ENCODE measurements at places on chromosomes 13 and 19. TPM values are rescaled to one million over a fixed set of nuclear protein-coding genes. Genes with fewer than 3 reads are reported as not detected.

- DNase-seq = no peak
- H3K27me3 ChIP-seq = peaks cover 5% of the 10 kb centered on the region
- peaks cover 4% of the 10 kb centered on the region for H3K36me3 ChIP-seq
- H3K27ac ChIP-seq = no peak overlapping the region
- H3K4me1 ChIP-seq = no peaks in the 10 kb centered on the region
These were observed 3.9 kb upstream of the CD209 start for GRCh38 chr19:7751157-7751783.

- no peak overlapping the region for H3K27ac ChIP-seq
- no peak for DNase-seq
- peaks cover 16% of the 10 kb centered on the region for H3K27me3 ChIP-seq
- peaks cover 2% of the 10 kb centered on the region for H3K4me1 ChIP-seq
These were observed 61.7 kb downstream of the COLGALT1 start for GRCh38 chr19:17616961-17617806.

DNA sequence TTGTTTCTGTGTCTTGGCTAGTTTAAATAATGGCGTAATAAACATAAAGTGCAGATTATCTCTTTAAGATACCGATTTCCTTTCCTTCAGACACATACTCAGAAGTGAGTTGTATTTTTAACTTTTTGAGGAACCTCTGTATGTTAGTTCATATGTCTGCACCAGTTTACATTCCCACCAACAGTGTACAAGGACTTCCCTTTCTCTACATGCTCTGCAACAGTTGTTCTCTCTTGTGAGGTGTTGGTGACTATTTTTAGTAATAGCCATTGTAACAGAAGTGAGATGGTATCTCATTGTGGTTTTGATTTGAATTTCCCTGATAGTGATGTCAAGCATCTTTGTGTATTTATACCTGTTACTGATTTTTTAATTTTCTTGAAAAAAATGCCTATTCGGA, 418.6 kb downstream of the UQCRFS1 start:
- H3K27me3 ChIP-seq = peaks cover 33% of the 10 kb centered on the region
- DNase-seq = no peak
- peaks cover 1% of the 10 kb centered on the region for H3K36me3 ChIP-seq
- H3K27ac ChIP-seq = no peak overlapping the region
- peaks cover 3% of the 10 kb centered on the region for H3K4me1 ChIP-seq
- peak overlapping the region; percentile 39 for H3K4me3 ChIP-seq

- H3K36me3 ChIP-seq = no peaks in the 10 kb centered on the region
- H3K4me1 ChIP-seq = no peaks in the 10 kb centered on the region
- H3K27ac ChIP-seq = no peak overlapping the region
- H3K27me3 ChIP-seq = no peaks in the 10 kb centered on the region
- H3K4me3 ChIP-seq = no peak overlapping the region
These were observed 133.3 kb downstream of the HS6ST3 start for GRCh38 chr13:96223231-96223630.

- no peak for DNase-seq
- peak overlapping the region; percentile 100 for H3K4me3 ChIP-seq
- H3K27me3 ChIP-seq = no peaks in the 10 kb centered on the region
- peaks cover 27% of the 10 kb centered on the region for H3K36me3 ChIP-seq
- H3K4me1 ChIP-seq = peaks cover 39% of the 10 kb centered on the region
These were observed 3.4 kb downstream of the SF3A2 start for GRCh38 chr19:2239771-2240770.

DNA sequence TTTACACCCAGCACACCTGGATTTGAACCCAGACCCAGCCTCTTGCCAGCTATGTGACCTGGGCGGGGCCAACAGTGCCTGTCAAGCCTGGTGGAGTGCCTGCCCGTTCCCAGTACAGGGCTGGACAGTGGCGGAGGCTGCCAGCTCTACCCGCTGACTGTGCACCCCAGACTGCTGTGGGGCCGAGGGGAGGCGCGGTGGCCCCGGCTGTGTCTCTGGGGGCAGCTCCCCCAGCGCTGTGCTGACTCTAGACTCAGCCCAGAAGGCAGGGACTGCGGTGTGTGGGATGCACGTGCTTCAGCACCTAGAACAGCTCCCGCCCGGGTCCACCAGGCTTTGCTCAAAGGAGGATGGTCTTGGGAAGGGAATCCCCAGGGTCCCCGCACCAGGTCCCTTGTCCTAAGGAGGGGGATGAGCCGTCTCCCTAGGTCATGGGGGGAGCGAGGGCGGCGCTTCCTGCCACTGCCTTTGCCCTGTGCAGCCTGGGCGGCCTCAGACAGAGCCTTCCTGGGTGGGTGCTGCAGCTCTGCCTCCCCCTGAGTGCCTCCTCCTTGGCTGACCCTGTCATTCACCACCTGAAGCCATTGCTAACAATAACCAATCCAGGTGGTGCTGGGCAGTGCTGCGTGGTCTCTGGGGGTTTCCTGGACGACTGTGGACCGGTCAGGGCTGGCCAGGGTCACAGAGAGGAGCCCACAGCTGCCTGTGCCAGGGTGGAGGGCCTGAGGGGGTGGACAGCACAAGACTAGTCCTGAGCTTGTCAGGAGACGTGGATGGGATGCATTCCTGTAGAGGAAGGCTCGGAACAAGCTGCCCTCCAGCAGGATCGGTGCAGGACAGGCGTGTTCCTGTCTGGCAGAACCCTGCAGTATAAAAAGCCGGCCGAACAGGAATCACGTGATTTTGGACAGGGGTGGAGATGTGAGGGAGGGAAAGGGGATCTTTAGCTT, 18.6 kb downstream of the TMEM255B start:
- H3K4me3 ChIP-seq = no peak overlapping the region
- no peaks in the 10 kb centered on the region for H3K4me1 ChIP-seq
- DNase-seq = no peak
- peaks cover 14% of the 10 kb centered on the region for H3K27me3 ChIP-seq

DNA sequence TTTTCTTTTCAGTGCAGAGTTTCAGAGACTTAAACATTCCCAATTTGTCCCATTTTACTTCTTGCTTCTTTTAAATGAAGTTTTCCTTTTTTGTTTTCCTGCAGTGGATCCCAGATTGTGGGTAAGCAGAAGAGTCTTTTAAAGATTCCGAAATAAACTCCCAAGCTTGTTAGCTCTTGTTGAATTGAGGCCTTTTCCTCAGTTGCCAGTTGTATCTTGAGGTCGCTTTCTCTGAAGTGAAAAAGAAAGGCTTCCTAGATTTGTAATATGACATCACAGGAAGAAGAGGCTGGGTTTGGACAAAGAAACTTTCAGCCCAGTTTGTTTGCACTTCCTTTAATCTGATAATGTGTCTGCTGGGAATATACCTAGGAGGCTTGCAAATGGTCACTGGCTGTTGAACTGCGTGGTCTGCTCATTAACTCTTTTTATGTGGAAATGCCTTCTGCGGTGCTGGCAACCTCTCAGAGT, at the start of gene LPAR6:
Gene LPAR6, minus strand, starts transcription at position 233 of the 471 bp plus-strand sequence. CDS start 690 bp downstream, outside the sequence.
- peaks cover 27% of the 10 kb centered on the region for H3K4me1 ChIP-seq
- no peaks in the 10 kb centered on the region for H3K27me3 ChIP-seq
- H3K36me3 ChIP-seq = peaks cover 63% of the 10 kb centered on the region
- peak within 1 kb of the TSS; percentile 97 for H3K27ac ChIP-seq

DNA sequence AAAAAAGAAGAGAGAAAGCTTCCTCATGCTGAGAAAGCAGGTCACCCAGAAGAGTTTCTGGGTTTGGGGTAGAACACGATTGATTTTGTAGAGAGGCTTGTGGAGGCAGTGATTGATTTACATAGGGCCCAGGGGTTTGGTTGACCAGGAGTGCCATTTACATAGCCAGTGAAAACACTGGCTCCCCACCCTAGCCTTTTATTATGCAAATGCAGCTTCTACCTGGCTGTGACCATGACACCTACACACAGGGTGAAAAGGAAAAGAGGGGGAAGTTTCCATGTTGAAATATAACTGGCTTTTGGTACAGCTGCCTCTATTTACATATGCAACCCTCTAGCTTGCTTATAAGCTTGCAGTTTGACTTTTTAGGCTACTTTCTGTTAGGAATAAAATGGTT, 62.0 kb downstream of the ZNF100 start:
- no peaks in the 10 kb centered on the region for H3K4me1 ChIP-seq
- no peak overlapping the region for H3K27ac ChIP-seq
- no peaks in the 10 kb centered on the region for H3K27me3 ChIP-seq
- DNase-seq = no peak
- H3K36me3 ChIP-seq = no peaks in the 10 kb centered on the region
- no peak overlapping the region for H3K4me3 ChIP-seq

GRCh38 chr19:12085074-12085818, 20.7 kb downstream of the ZNF844 start:
- no peak overlapping the region for H3K4me3 ChIP-seq
- H3K4me1 ChIP-seq = peaks cover 2% of the 10 kb centered on the region

DNA sequence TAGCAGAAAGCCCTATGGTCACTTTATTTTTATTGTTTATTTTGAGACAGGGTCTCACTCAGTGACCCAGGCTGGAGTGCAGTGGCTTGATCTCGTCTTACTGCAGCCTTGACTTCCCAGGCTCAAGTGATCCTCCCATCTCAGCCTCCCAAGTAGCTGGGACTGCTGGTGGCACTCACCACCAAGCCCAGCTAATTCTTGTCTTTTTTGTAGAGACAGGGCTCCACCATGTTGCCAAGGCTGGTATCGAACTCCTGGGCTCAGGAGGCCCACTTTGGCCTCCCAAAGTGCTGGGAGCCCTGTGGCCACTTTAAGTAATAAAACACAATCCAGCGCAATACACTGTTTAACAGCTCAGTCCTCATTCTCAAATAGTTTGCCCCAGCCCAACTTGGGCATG, 69.3 kb downstream of the NUFIP1 start:
- H3K27ac ChIP-seq = no peak overlapping the region
- H3K27me3 ChIP-seq = peaks cover 8% of the 10 kb centered on the region
- H3K36me3 ChIP-seq = no peaks in the 10 kb centered on the region
- H3K4me1 ChIP-seq = no peaks in the 10 kb centered on the region
- DNase-seq = no peak
- no peak overlapping the region for H3K4me3 ChIP-seq

GRCh38 chr19:18339723-18340122, 675 bp upstream of the PGPEP1 start:
- peaks cover 4% of the 10 kb centered on the region for H3K36me3 ChIP-seq
- peak overlapping the region; percentile 64 for H3K27ac ChIP-seq
- H3K27me3 ChIP-seq = no peaks in the 10 kb centered on the region
- DNase-seq = no peak
- H3K4me3 ChIP-seq = peak overlapping the region; percentile 80

The SMAD9 gene
- total RNA-seq = not detected

The NFIX gene
- 2.5 TPM for total RNA-seq

The FXYD1 gene
- total RNA-seq = not detected
